GF-D8 (cell line): ENCODE measurements at places on chromosomes 7 and 10.
A peak's percentile ranks its signal among the peaks of the same experiment; 100 is the strongest.

- no peak for DNase-seq
Observed at GRCh38 chr7:118148930-118149329, 35.0 kb upstream of the LSM8 start.

DNA sequence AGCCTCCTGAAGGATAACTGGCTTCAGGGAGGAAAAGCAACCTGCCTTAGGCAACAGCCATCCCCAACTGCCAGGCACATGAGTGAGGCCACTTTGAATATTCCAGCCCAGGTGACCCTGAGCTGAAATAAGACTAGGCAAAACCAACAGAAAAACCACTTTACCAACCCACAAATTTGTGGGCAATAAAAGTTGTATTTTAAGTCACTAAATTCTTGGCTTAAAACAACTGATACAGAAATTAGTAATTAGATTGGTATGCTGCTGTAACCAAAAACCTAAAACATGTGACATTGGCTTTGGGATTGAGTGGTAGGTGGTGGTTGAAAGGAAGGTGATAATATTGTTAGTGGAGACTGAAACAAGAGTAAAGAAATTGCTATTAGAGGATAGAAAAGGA lies 39.9 kb downstream of the ABCB4 start:
- DNase-seq: no peak

- peak; percentile 75 for DNase-seq
Observed at GRCh38 chr10:28806951-28807759, 129.8 kb downstream of the BAMBI start.

DNA sequence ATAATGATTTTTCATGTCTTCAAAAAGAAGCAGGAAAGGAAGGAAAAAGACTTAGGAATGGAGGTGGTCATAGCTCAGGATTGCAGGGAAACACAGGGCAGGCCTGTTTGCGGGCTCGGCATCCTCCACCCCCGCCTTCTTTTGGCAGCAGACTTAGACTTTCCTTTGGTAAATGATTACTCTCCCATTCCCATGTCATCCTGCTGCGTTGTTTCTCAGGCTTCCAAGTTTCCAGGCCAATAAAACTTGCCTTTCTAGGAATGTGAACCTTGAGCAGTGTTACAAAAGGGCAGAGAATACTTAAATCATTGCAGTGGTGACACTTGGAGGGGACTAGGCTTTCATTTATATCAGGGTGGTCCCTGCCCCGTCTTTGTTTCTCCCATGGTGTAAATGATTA lies 34.0 kb upstream of the DGKB start:
- DNase-seq: no peak

DNA sequence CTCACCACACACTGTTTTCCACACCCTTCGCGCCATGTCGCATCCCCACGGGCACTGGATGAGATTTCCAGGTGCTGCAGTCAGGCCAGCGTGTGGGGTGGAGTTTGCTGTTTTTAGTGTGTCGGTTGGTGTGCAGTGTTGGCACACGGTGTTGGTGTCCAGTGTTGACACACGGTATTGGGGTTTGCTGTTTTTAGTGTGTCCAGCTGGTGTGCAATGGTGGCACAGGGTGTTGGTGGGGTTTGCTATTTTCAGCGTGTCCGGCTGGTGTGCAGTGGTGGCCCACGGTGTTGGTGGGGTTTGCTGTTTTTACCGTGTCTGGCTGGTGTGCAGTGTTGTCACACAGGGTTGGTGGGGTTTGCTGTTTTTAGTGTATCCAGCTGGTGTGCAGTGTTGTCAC lies 20.1 kb upstream of the PRKAR1B start:
- DNase-seq: no peak

DNA sequence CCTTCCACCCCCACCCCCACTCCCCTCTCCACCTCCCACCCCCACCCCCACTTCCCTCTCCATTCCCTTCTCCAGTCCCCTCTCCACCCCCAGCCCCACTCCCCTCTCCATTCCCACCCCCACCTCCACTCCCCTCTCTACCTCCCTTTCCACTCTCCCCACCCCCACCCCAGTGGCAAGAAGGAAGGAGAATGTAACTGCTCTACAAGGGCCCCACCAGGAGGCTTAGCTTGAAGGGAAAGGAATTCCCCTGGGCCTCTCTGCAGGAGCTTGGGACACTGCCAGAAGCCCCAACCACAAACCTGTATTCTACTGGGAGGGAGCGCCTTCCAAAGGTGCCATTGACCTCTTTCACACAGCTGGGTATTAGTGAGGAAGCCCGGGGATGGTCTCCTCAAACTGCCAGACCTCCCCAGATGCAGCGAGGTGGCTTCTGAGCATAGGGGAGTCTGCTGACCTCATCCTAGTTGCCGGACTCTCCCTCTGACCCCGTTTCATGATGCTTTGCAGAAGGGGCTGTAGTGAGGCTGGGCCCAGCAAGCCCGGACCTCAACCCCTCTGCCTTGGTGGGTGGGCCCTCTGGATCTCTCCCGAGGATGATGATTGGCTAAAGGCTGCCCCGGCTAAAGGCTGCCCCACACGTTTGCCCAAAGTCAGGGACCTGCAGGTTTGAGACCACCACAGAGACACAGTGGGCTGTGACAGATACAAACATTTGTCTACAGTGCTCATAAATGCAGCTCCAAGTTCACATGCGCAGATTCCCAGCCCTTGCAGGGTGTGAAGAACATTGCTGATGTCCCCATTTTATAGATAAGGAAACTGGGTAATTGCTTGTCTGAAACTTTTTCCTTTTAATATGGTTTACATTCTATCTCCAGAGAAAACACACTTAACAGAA lies 2.9 kb downstream of the DEPP1 start:
- DNase-seq: no peak

DNA sequence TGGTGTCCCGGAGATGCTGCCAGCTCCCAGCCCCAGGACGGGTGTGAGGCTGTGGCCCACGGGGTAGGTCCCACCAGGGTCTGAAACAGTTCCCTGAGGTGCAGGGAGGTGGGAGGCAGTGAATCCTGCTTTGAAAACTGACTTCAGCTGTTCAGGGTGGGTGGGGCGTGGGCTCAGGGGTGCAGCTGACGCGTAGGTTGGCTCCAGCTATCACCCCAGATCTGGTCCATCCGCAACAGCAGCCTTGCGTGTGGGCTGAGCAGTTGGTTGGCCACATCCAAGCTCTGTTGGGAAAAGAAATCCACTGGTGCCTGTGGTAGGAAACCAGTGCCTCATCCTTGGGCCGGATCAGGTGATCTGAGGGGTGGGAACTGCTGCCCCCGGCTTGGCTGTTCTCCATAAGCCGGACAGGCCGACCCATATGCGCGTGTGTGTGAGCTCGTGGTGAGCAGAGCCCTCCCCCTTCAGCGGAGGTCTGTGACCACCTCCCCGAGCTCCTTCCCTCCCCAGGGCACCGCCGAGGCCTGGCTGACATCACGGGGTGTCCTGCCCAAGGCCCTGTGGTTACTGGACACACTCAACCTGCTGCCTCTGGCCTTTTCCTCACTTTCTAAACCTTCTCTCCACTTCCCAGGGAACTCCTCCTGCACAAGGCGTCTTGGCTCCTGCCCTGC lies 15.4 kb upstream of the FAM20C start:
- no peak for DNase-seq

- no peak for DNase-seq
Observed at GRCh38 chr7:6576024-6576866, 1.0 kb upstream of the ZDHHC4 start.

DNA sequence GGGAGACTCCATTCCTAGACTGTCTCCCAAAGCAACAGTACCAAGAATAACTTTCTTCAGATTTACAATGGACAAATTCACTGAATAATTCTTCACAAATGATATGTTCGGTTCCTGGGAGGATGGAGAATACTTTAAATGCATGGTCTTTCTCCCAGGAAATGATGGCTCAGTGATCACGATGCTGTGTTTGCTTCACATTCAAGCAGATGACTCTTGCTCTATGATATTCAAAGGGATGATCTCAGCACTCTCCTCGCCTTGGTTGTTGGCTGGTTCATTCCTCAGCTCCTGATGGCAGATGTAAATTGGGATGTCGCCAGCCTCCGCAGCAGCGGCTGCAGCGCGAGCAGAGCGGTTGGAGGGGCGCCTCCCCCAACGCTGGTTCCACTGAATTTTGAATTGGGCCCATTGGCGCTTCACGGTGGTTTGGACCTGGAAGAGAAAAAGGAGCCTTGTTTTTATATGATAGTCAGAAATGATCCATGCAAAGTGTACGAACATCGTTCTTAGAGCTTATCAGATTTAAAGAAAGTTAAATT lies 148.3 kb downstream of the CALCR start:
- DNase-seq: no peak

DNA sequence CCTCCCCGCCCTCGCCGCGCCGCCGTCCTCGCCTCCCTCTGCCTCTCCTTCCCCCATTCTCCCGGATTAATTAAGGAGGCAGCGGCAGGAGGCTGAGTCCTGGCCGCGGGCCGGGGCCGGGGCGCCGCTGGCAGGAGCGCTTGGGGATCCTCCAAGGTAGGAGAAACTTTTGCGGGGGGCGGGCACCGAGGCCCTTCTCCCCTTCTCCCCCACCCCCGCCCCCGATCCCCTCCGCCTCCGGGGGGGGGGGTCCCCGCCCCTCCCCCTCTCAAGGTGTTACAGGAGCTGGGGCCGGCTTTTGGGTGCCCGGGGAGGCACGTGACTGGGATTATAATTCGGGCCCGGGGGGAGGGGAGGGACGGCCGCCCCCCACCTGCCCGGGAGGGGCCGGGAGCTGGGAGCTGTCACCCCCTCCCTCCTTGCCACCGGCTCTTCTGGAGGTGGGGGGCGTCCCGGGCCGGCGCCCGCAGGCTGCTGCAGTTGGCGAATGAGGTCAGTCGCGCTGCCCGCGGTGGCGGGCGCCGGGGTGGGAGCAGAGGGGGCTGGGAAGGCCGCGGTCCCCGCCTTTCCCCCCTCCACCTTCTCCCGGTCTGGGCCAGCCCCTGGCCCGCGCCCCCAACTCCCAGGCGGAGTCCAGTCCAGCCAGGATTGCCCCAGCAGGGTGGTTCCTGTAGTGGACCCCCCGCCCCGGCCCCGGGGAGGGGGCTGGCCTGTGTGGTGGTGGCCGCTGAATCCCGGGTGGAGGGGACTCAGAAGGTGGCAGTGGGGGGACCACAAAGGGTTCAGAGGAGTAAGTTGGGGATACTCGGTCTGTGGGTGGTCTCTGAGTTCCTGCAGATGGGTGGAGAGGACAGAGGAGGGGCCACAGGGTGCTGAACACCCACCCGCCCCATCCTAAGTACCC lies 567 bp downstream of the GTF2IRD1 start:
- DNase-seq: no peak

DNA sequence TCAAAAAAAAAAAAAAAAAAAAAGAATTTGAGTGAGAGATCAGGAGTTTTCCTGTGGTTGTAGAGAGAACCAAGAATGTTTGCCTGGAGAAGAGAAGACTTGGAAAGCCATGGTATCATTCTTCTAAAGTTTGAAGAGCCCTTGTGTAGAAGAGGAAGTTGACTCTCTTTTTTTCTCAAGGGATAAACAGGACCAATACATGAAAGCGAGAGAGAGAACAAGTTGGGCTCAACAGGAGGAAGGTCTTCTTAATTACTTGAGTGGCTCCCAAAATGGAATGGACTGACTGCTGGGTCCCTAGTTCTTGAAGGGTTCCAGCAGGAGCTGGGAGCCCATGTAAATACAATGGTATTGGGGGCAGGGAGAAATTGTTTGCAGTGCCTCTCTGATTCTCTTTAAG lies 173.3 kb upstream of the ADO start:
- no peak for DNase-seq

- DNase-seq: no peak
Observed at GRCh38 chr7:121020249-121020988, 31.9 kb downstream of the CPED1 start.

DNA sequence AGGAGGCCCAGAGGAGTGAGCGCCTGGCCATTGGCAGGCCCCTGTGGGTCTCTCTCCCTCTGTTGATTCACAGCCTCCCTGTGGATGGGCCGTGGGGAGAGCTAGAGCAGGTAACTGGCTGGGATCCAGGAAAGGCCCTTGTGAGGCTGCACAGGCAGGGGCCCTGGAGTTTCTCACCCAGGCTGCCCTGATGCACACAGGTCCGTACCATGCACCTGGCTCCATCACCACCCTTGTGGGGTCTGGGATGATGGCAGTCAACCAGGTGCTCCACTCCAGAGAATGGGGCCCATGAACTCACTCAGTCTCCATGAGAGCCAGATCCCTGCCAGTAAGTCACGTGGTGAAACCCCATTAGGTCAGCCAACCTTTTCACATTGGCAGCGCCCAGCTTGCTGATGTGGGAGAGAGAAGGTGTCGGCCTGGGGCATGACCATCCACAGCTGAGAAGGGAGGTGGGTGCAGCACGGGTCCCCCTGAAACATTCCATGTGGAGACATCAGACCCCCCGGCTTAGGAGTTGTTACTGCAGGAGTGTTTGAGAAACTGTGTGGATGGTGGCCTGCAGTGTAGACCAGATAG lies 320.8 kb downstream of the ADARB2 start:
- DNase-seq: no peak

- DNase-seq: no peak
Observed at GRCh38 chr7:47991270-47991669, 11.9 kb upstream of the HUS1 start.

- no peak for DNase-seq
Observed at GRCh38 chr10:120105001-120105400, 212.5 kb downstream of the SEC23IP start.

DNA sequence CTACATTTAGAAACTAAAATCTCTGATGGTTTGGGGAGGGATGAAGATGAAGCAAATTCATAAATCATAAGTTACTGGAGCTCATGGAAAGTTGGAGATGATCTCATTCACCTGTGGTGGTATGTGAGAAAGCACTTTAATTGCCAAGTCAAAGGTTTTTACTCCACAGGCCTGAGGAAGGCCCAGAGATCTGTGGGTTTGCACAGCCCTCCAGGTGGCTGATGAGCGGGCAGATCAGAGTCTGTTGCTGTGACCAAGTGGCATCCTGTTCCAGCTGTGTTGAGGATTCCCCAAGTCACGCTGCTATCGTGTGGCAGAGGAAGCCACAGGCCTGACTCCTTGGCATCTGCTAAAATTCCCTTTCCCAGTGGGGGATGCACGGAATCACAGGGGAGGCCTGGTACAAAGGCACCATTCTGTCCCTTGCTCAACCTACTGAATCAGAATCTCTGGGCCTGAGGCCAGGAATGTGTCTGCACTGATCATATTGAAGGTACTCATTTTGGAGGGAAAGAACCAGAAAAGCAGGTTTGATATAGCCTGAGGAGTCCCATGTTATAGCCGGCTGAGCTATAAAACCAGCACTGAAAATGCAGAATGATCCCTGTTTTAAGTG lies 19.7 kb upstream of the DDC start:
- no peak for DNase-seq

DNA sequence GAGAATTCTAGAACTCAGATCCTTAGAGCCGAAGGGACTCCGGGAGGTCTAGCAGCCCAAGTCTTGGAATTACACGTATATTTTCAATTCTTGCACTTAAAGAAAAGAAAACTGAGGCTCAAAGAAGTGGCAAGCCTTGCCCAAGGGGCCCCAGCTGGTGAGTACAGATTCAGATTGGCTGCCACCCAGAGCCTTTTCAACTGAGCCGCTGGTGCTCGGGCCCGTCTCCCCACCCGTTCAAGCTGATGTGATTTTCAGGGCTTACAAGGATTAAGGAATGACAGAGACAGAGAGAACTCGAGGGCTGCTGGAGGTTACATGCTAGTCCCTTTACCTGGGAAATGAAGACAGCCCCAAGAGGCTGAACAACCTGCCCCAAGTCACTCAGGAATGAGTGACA lies 117.8 kb downstream of the ABLIM1 start:
- no peak for DNase-seq
